ENCODE measurements at places on chromosomes 11 and 22. TPM values are rescaled to one million over a fixed set of nuclear protein-coding genes. Genes with fewer than 3 reads are reported as not detected.

The PTPRCAP gene
- 390 TPM for total RNA-seq

The OR4A15 gene
- total RNA-seq = not detected

The E2F8 gene
- 46.9 TPM for total RNA-seq

The OR51D1 gene
- total RNA-seq = not detected

The ZNF280A gene
- not detected for total RNA-seq

The OPCML gene
- total RNA-seq = not detected

The CDC42EP2 gene
- not detected for total RNA-seq

The CSNK2A3 gene
- 0.53 TPM for total RNA-seq

The TRIM22 gene
- total RNA-seq = 238 TPM

Measured in activated CD8-positive, alpha-beta memory T cell treated with anti-CD3 and anti-CD28 coated beads, Interleukin-2, amount 10 ng/mL, durations not matched to agents 7 days and 5 days (primary cell).